ENCODE measurements at places on chromosomes 11 and 22. TPM values are rescaled to one million over a fixed set of nuclear protein-coding genes. Genes with fewer than 3 reads are reported as not detected.

DNA sequence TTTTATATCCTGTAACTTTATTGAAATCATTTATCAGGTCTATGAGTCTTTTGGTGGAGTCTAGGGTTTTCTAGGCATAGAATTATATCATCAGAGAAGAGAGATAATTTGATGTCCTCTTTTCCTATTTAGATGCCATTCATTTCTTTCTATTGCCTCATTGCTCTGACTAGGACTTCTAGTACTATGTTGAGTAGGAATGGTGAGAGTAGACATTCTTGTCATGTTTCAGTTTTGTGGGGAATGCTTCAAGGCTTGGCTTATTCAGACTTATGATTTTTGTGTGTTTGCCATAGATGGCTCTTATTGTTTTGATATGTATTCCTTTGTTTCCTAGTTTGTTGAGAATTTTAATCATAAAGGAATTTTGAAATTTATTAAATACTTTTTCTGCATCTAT is 1078.3 kb downstream of the FAM181B start:
- no peak for DNase-seq

DNA sequence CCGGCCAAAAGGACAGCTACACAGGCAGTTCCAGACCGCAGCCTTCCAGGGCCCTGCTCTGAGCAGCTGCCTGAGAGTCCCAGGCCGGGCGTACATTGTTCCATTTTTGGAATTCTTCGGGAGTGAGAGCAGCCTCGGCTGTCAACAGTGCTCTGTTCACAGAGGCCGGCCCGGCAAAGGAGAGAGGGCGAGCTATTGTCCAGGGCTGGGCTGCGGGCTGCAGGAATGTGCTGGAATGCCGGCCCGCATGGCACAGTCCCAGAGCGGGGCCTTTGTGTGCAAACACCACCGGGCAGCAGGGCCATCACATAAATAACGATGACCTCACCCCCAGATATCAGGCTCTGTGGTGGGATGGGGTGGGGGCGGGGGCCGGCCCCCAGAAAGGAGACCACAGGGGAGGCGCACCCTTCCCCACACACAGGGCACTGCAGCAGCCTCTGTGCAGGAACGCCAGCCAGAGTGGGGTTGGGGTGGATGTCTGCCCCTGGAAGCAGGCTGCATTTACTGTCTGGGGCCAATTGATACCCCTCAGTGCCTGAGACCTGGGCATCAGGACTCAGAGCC is 15.8 kb downstream of the LINC01488 start:
- DNase-seq, result no peak

- no peak for DNase-seq
These were observed 55.5 kb upstream of the SLC5A12 start for GRCh38 chr11:26777372-26777808.

EML3 gene
- 34.7 TPM for total RNA-seq

GRCh38 chr11:118618115-118618990 is 10.9 kb downstream of the PHLDB1 start:
- DNase-seq, result no peak

- no peak for DNase-seq
These were observed 15.2 kb downstream of the BCL9L start for GRCh38 chr11:118910309-118911112.

GRCh38 chr11:575313-575995 is 816 bp upstream of the PHRF1 start:
- no peak for DNase-seq

SLC5A4 gene
- 0.38 TPM for total RNA-seq

DNA sequence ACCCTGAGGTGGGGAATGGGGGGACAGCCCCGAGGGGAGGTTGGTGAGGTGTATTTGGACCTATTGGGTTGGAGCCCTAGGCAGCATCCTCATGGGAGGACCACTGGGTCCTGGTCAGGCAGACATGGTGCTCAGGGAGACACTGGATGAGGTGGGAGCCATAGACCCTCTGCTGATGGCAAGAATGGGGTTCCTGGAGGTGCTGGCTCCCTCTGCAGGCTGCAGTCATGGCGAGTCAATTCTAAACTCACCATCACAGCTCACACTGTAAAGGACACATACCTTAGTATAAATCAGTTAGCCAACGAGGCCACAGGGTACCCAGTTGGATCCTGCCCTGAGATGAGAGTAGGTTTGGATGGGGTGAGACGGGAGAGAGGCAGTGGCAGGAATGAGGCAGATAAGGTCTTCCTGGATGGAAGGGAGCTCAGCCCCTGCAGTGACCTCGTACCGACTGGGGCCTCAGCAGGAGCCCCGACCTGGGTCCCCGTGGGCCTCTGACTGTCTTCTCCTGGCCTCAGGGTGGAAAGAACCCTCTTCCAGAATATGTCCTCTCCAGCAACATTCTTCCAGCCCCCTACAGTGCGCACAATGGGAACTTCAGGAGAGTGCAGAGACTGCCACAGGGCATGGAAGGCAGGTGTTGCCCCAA is 1.7 kb upstream of the GAB4 start:
- DNase-seq, result no peak
